ENCODE measurements at places on chromosomes 5 and 9.

DNA sequence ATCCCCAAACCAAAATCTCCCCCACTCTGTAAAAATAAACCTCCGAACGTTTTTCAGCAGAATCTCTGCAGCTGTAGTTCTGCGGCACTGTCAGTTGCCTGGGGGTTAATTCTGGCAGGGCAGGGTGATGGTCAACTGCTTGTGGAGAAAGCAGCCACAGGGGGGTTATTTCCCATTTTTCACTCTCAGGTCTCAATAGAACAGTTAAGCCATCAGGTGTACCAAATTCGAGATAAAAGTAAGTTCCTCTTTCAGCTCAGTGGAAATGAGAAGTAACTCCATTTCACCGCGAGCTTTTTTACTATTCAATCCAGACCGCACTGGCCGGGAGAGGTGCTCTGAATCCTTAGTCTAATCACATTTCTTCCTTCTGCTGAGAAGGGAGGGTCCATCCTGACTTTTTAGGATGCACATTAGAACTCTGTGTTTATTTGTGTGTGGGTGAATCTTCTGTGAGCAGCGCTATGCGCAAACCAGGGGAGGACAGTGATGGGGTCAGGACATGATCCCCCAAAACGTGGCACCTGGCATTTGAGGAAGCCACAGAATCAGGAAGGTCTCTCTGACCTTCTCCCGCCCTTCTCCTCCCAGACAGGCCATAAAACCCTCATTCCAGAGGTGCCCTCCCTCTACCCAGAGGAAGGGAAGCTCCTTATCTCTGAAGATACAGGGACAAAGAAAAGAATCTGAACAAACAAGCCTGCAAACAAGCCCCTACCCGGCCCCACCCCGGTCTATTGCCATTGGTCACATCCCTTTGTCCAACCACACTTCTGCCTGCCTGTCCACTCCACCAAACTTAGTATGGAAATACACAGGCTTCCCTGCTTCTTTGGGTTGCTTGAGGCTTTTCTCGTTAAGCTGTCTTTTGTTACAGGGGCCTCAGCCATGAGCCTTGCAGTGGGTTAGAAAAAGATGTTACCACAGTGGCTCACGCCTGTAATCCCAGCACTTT is 229.0 kb downstream of the ROR2 start:
- no peak for DNase-seq

DNA sequence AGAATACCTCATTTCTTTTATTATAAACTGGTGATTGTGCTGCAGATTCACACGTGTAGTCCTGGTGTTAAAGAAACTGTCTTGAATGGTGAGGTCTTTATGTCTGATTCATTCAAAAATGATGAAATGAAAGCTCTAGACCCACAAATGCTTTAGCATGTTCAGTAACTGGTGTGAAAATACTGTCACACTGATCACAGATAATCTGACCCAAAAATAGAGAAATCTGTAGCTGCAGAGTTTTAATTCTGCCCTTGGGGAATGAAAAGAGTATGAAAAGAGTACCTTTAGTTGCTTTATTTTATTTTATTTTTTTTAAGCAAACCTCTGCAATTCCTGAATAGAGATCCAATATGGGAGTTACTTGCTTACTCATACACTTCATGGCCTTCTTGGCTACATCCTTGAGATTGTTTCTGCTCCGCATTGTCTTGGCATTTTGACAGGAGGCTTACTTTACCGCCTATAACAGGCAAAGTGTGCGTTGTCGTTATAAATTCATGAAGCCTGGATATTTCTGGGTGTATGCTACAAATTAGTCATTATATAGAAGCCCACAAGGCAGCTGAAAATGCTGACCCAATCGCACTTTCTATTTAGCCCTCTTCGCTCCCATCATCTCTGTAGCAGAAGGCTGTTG is 2.7 kb downstream of the RGMB start:
- DNase-seq = no peak

DNA sequence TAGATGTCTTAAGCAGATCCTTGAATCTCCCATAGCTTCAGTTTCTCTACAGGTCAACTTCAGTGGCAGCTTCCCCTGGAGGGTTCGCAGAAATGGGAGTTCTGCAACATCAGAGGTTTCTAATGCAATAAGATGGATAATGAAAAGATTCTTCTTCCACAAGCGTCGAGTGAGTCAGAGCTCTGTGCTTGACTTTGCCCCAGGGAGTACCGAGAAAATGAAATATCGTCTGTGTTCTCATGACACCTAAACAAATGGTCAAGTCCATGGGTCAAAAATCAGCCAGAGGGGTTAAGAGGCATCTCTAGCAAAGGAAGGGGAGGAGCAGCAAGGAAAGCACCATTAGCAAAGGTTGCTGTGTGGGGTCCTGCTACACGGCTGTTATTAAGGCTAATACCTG is 3.2 kb upstream of the ADRA1B start:
- DNase-seq = no peak

DNA sequence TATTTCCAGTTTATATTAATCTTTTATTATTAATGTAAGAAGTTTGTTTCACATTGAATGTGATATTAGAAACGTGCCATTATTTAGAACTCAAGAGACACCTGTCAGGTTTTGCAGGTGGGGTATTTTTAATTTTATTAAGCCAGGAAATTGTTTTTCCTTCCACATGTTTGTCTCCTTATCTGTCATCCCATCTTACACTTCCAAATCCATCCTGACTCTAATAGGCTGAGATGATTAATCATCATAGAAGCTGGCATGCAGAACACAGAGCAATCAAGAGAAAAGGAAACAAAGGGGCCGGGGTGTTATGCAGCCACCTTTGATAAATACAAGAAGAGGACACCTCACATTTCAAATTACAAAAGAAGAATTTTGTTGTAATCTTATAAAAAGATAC is 506.5 kb downstream of the ISL1 start:
- DNase-seq = no peak

- no peak for DNase-seq
Observed at GRCh38 chr5:11182441-11183080, 421.5 kb upstream of the DAP start.

DNA sequence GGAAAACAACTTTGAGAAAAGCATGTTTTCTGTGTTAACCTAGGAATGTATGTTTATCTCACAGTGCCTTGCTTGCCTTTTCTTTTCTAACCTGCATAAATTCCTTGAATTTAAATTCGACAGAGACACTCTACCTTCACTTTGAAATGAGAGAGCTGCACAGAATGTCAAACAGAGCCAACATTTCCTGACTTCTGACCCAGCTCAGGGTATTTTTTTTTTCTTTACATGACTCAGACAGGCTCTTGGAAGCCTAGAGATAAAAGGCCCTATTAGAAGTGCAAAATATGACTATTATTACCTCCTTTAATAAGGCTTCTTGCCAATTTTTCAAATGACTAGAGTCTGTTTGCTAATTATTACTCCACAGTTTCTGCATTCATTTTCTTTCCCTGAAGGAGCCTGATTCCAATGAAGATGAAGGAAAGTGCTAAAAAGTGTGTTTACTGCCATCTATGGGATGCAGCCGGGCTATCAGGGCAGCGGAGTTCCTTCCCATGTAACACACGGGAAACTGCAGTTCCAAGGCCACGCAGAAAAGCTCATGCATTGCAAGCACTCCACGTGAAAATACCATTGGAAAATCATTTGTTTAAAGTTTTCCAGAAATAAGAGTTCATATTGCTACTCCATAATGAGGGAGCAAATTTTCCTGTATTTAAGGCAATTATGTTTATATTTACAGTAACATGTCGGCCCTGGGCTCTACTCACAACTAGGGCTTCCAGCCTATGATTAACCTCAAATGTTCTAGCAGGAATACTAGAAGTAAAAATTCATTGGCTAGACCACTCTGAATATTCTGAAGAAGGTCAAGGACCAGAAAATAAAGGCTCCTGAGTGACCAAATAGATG is 485.6 kb downstream of the ZSWIM6 start:
- DNase-seq = no peak

- no peak for DNase-seq
Observed at GRCh38 chr9:2290382-2290781, 275.2 kb downstream of the SMARCA2 start.

- no peak for DNase-seq
Observed at GRCh38 chr5:17944046-17944445, 309.8 kb downstream of the TAF11L14 start.

- DNase-seq = no peak
Observed at GRCh38 chr9:112809351-112809848, 58.8 kb downstream of the SNX30 start.

GRCh38 chr5:156476158-156476551 is 149.2 kb downstream of the SGCD start:
- no peak for DNase-seq

- no peak for DNase-seq
Observed at GRCh38 chr9:35771534-35771933, 17.5 kb upstream of the MSMP start.

DNA sequence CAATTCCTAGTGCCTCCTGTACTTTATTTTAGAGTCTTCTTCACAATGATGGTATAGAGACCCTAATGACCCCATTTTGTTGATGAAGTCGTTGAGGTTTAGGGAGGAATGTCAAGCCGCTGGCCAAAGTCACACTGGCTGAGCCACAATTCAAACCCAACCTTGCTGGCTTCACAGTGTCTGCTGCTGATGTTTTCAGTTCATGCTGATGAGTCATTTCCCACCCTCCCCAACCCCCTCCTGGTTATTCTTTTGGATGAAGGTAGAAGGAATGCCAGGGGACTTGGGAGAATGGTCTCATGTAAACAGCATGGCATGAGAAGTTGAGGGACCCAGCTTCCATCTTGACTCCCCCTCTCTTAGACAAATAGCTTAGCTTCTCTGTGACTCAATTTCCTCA is 68.6 kb downstream of the TMEM252 start:
- DNase-seq = no peak

All from NCI-H1417 treated with DMSO at 0.1 percent for 48 hours (cell line).